ENCODE measurements at places on chromosomes 4 and X.

DNA sequence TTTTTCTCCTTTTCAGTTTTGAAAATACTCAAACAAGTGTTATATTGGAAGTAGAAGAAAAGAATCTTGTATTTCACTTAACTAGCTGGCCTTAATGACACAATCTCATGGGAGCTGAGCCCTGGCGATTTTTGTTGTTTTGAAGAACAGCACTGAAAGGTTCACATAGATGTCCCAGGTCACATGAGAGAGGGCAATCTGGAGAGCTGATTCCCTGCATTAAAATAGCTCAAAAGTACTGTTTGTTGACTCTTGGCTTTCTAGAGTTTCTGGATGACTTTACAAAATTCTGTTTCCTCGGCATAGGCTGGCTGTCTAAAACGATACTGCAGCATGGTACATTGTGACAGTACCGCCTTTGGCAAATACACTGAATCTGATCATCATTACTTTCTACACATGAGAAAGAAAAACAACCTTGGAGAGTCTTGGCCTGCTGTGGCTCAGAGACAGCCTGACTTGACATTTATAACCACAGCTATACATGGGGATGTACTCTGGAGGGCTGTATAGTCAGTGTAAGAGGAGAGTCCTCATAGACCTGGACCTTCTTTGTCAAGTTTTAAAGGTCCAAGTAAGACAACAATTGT, 119.8 kb upstream of the PDLIM3 start:
- DNase-seq = no peak

DNA sequence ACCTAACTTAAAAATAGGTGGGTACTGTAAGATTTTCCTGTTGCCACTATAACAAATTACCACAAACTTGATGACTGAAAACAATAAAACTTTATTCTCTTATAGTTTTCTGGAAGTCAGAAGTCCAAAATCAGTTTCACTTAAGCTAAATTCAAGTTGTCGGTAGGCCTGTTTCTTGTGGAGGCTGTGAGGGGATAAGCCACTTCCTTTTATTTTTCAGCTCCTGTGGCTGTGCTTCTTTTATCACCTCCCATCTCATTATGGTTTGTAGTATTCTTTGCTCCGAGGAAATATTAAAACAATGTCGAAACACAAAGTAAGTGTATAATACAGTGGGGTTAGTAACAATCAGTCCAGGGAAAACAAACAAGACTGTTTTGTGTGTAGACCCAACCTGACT, 610.5 kb upstream of the TECRL start:
- no peak for DNase-seq

DNA sequence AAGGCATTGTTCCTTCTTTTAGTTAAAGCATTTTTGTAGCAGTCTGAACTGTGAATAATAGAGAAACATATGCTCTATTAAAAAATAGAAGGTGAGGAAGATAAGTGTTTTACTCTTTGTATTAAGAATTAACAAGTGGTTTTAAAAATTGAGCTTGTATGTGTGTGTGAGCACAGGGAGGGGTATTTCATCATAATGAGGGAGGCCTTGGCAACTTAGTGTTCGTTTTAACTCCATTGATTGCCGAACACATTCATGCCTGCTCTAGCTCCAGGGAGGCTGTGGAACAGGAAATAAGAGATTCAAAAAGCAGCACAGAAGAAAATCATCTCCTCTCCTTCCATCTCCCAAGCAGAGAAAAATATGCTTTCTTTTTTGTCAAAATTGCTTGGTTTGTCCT, 14.8 kb downstream of the SHROOM3 start:
- no peak for DNase-seq

DNA sequence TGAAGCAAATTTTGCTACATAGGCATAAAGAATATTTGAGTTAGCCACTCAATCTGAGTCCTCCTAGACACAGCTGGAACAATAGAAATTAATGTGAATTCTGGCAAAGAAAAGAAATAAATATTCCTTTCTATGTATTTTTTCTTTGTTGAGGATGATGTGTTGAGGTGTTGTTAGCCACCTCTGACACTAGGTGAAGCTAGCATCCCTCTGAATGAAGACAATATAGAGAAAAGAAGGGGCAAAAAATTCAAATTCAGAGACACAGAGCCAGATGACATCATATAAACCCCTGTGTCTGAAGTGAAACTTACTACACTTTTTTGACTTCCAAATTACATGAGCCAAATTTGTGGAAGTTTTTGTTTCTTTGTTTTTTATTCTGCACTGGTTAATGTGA, 34.6 kb upstream of the TMPRSS11D start:
- no peak for DNase-seq

- no peak for DNase-seq
Measured at GRCh38 chr4:38565271-38566199, 98.5 kb upstream of the KLF3 start.

DNA sequence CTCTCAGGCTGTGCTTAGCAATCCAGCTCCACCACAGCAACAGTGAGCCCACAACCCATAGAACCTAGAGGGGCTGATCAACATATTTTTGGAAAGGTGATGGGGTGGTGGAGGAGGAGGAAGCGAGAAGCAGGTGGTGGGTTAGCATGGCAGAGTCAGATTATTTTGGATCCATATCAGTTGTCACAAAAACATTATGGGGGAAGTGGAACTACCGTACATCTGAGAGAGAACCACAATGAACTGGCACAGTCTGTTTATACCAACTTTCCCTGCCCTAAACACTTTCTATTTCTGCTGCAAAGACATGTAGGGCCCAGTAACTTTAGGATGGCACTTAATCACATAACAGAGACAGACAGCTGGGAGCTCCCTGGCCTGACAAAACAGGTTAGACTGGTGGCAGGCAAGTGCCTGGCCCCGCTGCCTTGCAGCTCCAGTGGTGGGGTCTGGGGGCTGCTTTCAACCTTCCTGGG, 4.3 kb downstream of the SLC9A7 start:
- no peak for DNase-seq

- no peak for DNase-seq
Measured at GRCh38 chr4:687048-687970, 1.6 kb downstream of the SLC49A3 start.

DNA sequence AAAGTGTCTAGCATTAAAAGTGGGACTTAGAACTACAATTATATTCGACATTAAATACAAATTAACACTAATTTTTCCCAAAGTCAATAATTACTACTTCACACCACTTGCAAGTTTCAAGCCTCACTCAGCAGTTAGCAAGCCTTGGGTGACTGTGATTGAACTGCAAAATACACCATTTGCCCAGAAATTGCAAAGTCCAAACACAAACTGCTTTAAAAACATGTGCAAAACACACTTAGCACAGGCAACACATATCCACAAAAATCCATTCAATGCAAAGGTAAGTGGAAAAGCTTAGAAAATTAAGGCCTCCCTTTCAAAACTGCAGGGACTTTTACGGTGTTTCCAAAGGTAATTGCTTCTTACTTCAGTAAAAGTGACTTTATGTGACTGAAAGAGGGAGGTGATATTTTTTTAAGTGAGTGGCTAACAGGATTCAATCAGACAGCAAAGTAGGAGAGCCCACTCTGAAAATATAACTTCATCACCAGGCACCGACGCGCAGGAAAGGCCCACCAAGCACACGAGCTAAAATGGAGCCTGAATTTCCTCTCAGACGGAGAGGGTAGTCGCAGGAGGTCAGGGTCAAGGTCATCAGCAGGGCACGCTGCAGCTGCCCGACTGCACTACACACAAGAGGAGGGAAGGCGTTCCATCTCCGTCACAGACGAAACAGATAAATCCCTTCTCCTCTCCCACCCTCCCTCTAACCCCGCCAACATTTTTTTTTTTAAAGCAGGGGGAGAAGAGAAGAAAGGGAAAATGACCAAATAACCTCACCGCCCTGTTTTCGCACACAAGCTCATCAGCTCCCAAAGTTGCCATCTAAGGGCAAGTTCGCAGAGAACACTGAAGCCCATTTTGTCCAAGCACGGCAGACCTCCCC, 3.1 kb downstream of the ZNF827 start:
- DNase-seq = peak; percentile 21

DNA sequence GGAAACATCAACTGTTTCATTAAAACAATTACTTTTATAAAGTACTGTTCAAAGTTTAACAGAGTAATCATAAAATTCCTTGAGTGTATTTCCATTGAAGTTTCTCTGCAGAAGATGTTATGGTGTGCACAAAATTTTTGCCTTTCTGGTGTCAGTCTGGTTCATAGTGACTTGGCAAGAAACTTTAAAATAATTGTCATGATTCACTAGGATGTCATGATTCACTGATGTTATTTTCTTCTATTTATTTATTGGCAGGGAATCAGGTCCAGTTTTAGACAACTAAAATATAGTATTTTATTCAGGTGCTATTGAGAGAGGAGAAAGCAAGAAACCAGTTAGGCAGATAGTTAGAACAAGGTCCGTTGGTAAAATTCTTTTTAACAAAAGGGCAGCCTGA, 3.8 kb downstream of the UGT2A1 start:
- no peak for DNase-seq

- DNase-seq = no peak
Measured at GRCh38 chr4:78551420-78552351, at the start of gene ANXA3. Gene ANXA3, plus strand, starts transcription at chr4:78551770. Its CDS starts 2,704 bp downstream, at chr4:78554474.

DNA sequence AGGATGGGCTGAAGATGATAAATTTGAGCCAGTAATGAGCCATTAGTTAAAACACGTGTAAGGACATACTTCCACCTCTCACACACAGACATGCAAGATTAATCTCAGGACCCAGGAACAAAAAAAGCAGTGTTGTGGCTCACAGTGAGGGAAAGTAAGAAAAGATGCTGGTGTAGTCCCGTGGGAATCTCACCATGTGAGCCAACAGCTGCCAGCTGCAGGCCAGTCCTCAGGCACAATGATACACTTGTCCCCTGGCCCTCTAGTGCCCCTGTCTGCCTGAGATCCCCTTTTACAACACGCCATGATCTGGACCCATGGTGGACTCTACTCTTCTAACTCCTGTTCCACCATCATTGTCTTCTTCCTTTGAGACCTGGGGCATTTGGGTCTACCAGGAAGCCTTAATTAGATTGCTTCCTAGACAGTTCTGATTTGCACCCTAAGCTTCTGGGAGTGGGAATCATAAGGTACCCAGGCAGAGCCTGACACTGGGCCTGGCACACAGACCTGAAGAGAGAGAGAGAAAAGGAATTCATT, 194.7 kb downstream of the STIM2 start:
- no peak for DNase-seq

DNA sequence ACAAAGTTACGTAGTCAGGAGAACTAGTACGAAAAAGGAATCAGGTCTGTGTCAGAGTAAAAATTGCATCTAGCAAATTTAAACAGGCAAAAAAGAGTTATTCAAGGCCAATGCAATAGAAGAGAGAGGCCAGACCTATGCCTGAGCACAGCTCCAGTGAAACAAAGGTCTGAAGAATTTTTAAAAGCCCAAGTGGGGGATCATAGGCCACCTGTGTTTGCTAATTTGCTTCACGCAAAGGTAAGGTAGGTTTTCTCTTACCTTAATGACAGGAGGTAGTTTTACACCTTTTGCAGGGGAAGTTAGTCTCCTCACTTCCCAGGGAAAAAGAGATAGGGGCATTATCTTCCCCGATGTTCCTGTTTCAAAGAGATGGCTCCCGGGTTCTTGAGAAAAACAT, 448.6 kb upstream of the TECRL start:
- no peak for DNase-seq

GRCh38 chr4:128519163-128519830, 231.7 kb upstream of the PGRMC2 start:
- no peak for DNase-seq

DNA sequence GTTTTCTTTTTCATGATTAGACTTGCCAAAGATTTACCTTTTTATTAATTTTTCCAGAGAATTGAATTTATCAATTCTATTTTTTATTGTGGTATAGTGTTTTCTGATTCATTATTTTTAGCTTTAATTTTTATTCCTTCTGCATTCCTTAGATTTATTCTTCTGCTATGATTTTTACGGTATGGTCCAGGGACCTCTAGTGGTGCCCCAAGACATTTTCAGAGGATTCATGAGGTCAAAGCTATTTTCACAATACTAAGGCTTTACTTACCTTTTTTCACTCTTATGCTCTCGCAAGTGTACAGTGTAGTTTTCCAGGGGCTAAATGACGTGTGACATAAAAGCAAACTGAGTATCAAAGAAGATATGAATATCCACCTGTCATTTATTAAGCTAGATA, 8.0 kb downstream of the RADX start:
- DNase-seq = peak; percentile 24

GRCh38 chr4:26484032-26484515, 6.2 kb downstream of the CCKAR start:
- no peak for DNase-seq

DNA sequence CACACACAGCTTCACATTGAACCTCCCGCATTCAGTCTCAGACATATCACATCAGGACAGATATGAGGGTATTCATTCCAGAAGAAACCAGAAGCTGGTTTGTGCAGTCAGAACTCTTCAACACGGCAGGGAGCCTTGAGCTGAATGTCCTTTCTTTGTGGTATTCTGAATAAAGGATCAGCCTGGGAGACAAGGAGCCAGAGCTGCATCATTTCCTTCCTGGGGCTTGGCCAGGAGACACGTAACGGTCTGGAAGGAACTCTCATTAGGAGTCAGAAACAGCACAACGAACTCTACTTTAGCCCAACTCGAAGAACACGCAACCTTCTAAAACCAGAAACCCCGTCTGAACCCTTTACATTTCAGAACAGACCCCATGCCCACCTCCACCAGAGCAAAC, 46.4 kb downstream of the KDR start:
- no peak for DNase-seq

DNA sequence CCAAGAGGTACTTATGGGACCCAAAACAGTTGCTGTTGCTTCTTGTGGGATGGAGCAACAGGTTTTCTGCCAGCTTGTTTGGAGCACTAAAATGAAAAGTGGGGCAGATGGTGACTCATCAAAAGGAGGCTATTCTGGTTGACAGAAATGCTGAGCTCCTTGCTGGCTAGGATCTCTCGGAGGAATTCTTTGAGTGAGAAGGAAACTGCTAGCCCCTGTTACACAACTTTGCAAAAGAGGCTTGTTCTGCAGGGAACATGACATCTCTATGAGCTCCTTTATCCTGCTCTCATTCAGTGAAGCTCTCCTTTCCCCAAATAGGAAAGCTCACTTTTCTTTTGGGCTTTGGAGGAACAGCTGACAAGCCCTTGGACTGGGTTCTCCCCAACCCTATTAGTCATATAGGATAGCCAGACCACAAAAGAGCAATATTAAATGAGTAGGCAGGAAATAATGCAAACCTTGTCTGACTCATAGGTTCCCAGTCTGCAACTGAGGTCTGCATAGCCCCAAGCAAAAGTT, 108.3 kb downstream of the CDS1 start:
- no peak for DNase-seq

DNA sequence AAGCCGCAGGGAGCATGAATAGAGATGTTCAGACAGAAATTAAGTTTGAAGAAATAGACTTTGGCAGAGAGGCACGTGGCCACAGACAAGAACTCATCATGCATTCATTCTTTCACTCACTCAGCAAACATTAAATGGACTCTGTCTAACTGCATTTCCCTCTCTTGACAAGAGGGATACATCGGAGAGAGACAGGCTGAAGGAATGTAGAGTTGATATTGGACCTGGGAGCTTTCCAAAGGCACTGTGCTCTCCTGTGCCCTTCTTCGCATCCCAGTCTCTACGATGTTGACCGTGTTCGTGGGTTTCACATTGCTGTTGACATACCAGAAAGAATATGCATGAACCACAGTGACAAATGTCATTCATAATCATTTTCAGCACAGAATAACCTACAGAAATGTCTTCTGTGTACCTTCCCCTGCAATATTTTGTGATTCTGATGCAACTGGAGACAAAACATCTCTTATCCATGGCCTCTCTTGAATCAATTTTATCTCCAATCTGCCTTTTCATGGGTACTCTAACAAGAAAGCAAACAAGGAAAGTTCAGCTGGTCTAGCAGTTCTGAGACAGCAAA, 34.7 kb upstream of the CD99 start:
- DNase-seq = no peak

Data from CD4-positive, alpha-beta T cell treated with Interferon alpha-2 for 1 hour (primary cell).